ENCODE measurements at places on chromosomes 12 and 14. TPM values are rescaled to one million over a fixed set of nuclear protein-coding genes. Genes with fewer than 3 reads are reported as not detected.
A peak's percentile ranks its signal among the peaks of the same experiment; 100 is the strongest.

Gene KIF26A
- 7.0 TPM for total RNA-seq

Gene KLRB1
- total RNA-seq, result not detected

GRCh38 chr12:63955831-63956666, 111.5 kb downstream of the SRGAP1 start:
- H3K36me3 ChIP-seq, result no peaks in the 10 kb centered on the region
- no peak for DNase-seq
- no peak overlapping the region for H3K4me3 ChIP-seq
- peak overlapping the region; percentile 56 for H3K27ac ChIP-seq

DNA sequence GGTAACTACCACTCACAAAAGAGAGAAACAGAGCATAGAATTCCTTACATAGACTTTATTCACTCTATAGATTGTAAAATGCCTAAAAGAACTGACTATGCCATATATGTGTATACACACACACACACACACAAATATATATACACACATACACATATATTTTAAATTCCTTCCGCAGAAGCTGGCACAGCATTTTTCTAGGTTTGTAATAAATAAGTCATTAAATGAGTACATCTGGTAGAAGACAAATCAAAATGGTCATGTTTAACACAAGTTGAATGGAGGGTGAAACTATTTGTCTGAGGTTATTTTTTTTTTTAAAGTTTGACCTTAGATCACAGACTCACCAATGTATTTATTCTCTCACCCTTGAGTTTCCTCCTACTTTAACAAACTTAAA, 58.2 kb downstream of the CCER1 start:
- no peaks in the 10 kb centered on the region for H3K36me3 ChIP-seq
- H3K27me3 ChIP-seq, result peaks cover 18% of the 10 kb centered on the region
- no peak overlapping the region for H3K4me3 ChIP-seq
- peaks cover 9% of the 10 kb centered on the region for H3K4me1 ChIP-seq
- no peak for DNase-seq

GRCh38 chr14:36021030-36021422, 155.5 kb downstream of the PTCSC3 start:
- H3K27ac ChIP-seq, result no peak overlapping the region
- H3K36me3 ChIP-seq, result no peaks in the 10 kb centered on the region
- H3K27me3 ChIP-seq, result peaks cover 7% of the 10 kb centered on the region
- no peak for DNase-seq
- no peak overlapping the region for H3K4me3 ChIP-seq
- peaks cover 4% of the 10 kb centered on the region for H3K4me1 ChIP-seq

DNA sequence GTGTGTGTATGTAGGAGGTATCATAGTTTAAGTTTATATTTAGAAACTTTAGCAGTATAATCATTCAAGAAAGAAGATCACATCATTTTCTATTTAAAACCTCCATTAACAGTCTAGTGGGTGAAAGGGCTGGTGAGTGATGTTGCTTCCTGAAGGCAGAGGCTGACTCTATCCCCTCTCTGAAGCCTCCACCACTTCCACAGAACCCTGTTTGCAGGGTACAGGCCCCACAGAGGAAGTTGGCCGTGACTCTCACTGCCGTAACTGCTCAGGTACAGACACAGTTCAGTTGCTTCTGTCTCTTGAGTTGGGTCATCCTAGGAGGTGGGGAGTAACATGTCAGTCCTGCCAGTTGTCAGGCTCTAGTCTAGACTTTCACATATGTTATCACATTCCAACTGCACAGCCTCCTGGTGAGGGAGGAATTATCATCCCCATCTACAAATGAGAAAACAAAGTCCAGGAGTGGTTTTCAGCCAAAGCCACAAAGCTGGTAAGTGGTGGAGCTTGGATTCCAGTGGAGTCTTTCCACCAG, 31.5 kb downstream of the CFL2 start:
- H3K27me3 ChIP-seq, result peaks cover 6% of the 10 kb centered on the region
- H3K27ac ChIP-seq, result no peak overlapping the region
- peaks cover 16% of the 10 kb centered on the region for H3K4me1 ChIP-seq
- no peaks in the 10 kb centered on the region for H3K36me3 ChIP-seq
- H3K4me3 ChIP-seq, result no peak overlapping the region

DNA sequence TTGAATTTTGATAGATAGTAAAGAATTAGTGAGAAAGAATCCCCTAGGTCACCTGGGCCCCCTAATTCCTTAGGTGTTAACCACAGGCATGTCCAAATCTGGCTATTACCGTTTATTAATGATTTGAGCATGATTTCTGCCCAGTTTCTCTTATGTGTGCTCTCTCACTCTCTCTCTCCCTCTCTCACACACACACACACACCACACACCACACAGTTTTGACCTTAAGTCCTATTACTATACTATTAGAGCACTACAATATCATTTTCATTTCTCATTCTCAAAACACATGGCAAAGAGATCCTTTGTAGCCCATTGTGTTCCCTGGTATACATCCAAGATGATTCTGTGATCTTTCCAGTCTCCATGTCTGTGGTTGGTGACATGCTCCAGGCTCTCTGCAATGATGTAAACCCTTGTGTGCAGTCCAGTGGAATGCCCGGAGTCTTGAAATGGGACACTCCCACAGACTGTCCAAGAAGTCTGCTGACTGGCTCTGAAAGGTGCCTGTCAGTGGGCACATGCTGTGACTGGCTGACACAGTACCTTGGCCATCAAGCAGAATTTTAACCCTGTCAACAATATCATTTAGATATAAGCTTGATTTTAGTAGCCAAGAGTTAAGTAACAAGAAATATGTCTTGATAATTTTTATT, 96.2 kb downstream of the FIGNL2 start:
- H3K4me3 ChIP-seq, result no peak overlapping the region
- no peak overlapping the region for H3K27ac ChIP-seq
- H3K4me1 ChIP-seq, result no peaks in the 10 kb centered on the region
- H3K27me3 ChIP-seq, result no peaks in the 10 kb centered on the region
- peaks cover 4% of the 10 kb centered on the region for H3K36me3 ChIP-seq

GRCh38 chr12:93361151-93361919, 16.4 kb upstream of the NUDT4 start:
- H3K27ac ChIP-seq, result no peak overlapping the region
- H3K36me3 ChIP-seq, result no peaks in the 10 kb centered on the region
- H3K27me3 ChIP-seq, result no peaks in the 10 kb centered on the region
- H3K4me1 ChIP-seq, result no peaks in the 10 kb centered on the region
- no peak for DNase-seq

GRCh38 chr12:42763682-42764081, 174.1 kb upstream of the PRICKLE1 start:
- peaks cover 25% of the 10 kb centered on the region for H3K4me1 ChIP-seq
- no peaks in the 10 kb centered on the region for H3K27me3 ChIP-seq
- no peak overlapping the region for H3K27ac ChIP-seq
- DNase-seq, result no peak
- H3K4me3 ChIP-seq, result no peak overlapping the region

DNA sequence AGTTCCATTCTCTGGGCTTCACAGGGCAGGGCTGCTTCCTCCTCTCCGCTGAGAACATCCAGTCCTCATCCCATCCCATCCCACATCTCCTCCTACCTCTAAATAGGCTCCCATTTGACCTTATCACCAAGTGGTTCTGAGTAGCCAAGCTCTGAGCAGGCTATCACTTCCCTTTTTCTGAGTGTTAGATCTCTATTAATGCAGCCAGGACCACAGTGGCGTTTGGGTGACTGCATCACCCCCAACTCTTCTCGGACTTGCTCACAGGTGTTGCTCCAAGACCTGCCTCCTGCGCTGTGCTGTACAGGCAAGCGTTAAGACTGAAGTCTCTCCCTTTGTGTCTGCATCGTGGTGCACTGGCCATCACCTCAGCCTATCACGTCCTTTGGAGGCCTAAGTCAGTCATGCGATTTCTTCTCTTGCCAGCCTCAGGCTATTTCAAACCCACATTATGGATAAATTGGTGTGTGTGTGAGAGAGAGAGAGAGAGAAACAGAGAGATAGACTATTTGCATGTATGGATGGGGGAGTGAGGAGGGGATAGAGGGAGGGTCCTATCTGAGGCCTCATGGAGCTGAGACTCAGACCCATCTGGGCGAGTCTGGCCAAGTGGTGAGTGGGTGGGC, 12.4 kb upstream of the HHIPL1 start:
- H3K27me3 ChIP-seq, result peaks cover 22% of the 10 kb centered on the region
- H3K4me1 ChIP-seq, result no peaks in the 10 kb centered on the region
- H3K36me3 ChIP-seq, result no peaks in the 10 kb centered on the region
- no peak overlapping the region for H3K27ac ChIP-seq
- DNase-seq, result no peak

DNA sequence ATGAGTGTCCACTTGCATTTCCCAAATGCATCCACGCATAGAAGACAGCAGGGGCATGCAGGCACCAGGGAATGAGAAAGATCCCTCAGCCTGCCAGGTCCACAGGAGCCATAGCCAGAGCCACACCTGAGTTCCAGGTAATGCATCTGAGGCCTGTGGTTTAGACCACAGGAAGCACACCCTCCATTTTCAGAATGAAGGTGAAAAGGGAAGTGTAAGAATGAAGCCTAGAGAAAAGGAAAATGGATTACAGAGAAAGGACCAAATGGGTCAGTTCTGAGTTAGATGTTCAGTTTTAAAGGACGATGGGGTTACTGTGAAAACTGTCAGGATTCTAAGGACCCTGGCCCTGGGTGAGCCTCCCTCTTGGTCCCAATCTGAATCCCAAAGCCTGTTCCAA, 1283.2 kb downstream of the TMEM121 start:
- no peaks in the 10 kb centered on the region for H3K36me3 ChIP-seq
- H3K27ac ChIP-seq, result no peak overlapping the region
- DNase-seq, result no peak

- no peaks in the 10 kb centered on the region for H3K36me3 ChIP-seq
- H3K27me3 ChIP-seq, result peaks cover 12% of the 10 kb centered on the region
- H3K27ac ChIP-seq, result peak overlapping the region; percentile 81
Observed at GRCh38 chr12:101698800-101699347, 1.4 kb downstream of the CHPT1 start.

DNA sequence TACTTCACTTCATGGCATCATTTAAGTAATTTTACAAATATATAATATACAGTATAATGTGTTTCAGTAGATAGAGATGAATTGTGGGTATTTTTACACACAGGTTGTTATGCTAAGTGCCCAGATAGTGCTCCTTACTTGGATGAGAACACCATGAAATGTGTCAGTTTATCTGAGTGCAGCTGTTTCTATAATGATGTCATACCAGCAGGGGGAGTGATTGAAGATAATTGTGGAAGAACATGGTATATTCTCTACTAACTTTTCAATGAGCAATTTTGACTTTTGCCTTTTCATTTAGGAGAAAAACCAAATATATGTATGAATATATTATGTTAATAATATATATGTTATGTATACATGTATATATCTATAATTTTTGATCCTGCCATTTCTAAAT, 221.6 kb downstream of the LRRK2 start:
- H3K27ac ChIP-seq, result no peak overlapping the region
- peaks cover 34% of the 10 kb centered on the region for H3K27me3 ChIP-seq
- DNase-seq, result no peak
- peaks cover 6% of the 10 kb centered on the region for H3K4me1 ChIP-seq
- no peaks in the 10 kb centered on the region for H3K36me3 ChIP-seq

GRCh38 chr14:23066855-23067744, 9.8 kb upstream of the CDH24 start:
- no peaks in the 10 kb centered on the region for H3K27me3 ChIP-seq
- no peak overlapping the region for H3K4me3 ChIP-seq
- H3K36me3 ChIP-seq, result peaks cover 33% of the 10 kb centered on the region

GRCh38 chr12:131335456-131335855, 375.4 kb upstream of the SFSWAP start:
- H3K36me3 ChIP-seq, result no peaks in the 10 kb centered on the region
- no peak overlapping the region for H3K27ac ChIP-seq
- peaks cover 9% of the 10 kb centered on the region for H3K27me3 ChIP-seq
- DNase-seq, result no peak
- no peak overlapping the region for H3K4me3 ChIP-seq
